ENCODE measurements at places on chromosomes 16 and 17.

DNA sequence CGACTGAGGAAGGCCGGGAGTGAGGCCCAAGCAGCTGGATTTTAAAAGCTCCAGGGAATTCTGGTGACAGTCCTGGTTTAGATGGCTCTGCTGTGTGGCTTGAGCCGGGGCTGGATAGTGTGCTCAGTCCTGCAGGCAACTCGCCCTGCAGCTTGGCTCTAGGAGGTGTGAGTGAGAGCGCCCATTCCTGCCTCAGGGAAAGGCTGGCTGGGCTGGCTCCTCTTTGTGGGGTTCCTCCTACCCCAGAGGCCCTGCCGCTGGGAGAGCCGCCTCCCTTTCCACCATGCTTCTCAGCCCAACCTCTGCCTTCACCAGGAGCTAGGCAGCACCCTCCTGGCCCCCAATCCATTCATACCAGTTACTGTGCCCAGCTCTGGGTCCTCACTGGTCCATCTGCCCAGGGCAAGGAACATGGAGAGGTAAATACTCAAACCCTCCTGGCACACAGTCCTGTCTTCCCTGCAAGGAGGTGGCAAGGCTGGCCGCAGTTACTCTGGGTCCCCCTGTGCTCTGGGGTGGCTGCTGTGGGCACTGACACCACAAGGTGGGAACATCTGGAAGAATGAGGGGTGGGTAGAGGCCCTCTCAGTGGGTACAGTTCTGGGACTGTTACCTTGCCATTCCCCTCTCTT, 47.1 kb downstream of the VAC14 start:
- no peak for DNase-seq

DNA sequence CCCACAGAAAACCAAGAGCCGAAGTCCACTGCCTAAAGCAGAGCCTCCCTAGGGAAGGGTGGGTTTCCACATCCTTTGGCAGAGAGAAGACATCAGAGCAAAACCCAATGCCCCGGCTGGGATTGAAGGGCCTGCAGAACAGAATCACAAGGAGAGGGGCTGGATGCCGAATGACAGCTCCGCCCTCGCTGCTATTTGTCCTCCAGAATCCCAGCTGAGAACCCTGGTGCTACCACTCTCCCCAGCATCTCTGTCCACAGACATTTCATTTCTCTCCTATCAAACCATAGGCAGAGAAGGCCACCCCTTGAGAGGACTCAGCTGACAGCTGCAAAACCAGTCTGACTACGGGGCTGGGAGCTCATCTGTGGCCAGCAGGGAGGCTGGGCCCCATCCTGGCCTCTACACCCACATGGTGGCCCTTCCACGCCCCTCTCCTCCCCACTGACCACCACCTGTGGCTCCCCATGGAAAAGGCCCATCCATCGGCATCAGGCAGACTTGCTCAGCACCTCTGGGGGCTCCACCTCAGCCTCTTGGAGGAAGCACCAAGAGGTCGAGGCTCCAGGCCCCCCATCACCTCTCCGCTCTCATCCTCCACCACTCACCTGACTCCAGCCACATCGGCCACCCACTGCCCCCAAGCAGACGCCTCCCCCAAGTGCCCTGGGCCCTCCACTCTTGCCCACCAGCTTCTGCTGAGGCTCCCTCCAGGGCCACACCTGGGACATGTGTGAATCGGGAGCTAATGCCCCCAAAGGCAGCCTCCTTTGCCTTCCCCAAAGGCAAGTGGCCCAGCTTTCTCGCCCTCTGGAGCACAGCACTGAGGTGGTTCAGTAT, 288.5 kb downstream of the C16orf95 start:
- DNase-seq = no peak

DNA sequence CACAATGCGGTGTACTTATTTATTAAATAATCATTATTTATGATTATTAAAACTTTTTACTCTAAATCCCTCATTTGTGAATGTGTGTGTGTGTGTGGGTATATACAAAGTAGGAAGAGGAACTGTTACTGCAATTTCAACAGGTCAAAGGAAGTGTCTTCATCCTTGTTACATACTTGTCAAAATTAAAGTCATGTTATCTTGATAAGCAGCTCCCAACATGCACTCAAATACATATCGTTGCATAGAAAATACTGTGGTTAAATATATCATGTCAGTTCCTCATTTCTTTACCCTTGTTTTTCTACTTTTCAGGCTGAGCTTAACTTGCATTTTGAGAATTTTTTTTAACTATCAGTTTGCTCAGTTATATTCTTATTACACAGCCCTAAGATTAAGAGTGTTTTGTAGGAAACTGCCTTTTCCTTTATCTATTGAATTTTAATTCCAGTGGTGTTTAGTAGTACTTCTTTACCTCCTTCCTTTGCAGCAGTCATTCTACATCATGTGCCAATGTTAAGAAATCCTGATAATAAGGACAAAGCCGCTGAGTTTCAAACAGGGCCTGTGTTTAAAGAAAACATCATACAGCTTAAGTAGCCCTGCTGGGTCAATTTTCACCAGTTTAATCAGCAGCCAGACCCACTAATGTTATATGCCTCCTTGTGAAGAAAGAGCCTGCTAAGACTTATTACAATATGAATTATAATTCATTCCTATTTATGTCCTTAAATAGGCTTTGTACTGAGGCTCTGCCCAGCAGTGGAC, 7.2 kb downstream of the EFCAB5 start:
- no peak for DNase-seq

DNA sequence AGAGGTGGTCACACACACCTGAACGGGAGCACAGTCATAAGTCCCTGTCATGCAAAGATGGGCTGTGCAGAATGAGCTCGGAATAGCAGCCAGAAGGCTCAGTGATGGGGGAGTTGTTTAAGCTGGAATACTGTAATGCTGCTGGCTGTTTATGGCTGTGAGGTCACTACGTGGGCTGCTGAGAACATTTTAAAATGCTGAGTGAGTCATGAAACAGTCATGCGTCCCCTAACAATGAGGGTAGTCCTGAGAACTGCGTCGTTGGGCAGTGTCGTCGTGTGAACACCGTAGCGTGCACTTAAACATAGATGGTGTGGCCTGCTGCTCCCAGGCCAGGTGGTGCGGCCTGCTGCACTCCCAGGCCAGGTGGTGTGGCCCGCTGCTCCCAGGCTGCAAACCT, 39.7 kb downstream of the TBCD start:
- DNase-seq = no peak

- DNase-seq = no peak
These were observed 2.3 kb upstream of the MAP2K3 start for GRCh38 chr17:21282231-21282630.

DNA sequence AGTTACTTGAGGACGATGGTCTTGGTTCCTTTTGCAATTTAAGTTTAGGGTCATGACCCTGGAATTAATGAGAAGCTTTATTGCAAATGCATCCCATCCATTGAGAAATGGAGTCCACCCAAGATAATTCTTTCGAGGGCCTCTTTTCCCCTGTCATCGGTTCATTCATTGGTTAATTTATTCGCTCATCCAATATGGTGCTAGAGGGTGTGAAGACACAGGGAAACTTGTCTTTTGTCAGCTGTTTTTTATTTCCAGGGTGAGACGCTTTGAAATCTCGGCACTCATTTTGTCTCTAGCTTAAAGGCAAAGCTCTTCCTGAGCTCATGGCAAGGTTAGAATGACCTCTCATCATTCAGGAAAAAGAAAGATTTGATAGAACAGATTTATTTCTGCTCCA, 464.2 kb upstream of the EEF2KMT start:
- no peak for DNase-seq

- DNase-seq = no peak
These were observed 1.0 kb upstream of the SIRT7 start for GRCh38 chr17:81918832-81919545.

GRCh38 chr16:8493972-8494371, 96.3 kb downstream of the TMEM114 start:
- no peak for DNase-seq

- DNase-seq = no peak
These were observed 392.3 kb downstream of the SLC39A11 start for GRCh38 chr17:72700226-72700625.

DNA sequence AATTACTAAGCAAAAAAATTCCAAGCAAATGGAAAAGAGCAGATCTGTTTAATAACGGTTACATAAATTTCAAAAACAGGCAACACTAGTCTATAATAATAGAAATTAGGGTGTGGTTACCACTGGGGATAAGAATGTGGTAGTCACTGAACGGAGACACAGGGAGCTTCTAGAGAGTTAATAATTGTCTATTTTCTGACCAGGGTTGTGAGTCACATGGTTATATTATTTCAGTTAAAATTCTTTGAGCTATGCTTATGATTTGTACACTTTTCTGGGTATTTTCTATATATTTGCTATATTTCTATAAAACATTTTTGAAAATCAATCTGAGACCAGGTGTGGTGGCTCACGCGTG, 433.9 kb upstream of the MAF start:
- DNase-seq = no peak

DNA sequence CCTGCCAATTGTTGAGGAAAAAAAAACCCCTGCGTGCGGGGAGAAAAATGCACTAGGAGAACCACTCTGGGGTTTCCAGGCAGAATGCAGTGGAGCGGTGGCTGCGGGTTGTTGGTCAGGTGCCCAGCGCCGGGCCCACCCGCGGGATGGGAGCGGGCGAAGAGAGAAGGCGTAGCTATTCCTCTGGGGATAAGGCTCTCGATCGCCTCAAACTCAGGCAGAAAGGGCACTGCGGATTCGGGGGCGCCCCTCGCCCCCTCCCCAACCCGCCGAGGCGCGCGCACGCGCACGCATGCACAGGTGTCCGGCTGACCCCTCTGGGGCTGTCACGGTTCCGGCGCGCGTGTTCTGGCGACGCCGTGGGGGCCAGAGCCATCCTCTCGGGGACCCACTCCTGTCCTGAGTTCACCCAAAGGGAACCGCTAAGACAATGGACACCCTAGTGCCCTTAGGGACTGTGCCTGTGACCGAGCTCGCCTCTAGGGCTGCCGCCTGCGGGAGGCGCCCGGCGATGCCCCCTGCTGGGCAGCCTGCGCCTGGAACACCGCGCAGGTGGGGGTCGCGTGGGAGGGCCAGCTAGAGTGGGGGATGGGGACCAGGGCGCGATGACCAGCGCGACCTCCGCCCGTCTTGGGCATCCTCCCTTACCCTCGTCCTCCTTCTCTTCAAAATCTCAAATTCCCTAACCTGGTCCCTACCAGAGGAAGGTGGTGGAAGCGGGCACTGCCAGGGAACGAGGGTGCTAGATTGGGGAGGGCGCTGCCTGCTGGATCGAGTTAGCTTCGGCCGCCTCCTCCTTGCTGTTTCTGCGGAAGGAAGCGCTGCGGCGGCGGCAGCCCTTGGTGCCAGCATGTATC, 14.4 kb upstream of the CBX8 start:
- DNase-seq = no peak

GRCh38 chr17:75518201-75518600, 1.9 kb downstream of the TSEN54 start:
- DNase-seq = no peak

DNA sequence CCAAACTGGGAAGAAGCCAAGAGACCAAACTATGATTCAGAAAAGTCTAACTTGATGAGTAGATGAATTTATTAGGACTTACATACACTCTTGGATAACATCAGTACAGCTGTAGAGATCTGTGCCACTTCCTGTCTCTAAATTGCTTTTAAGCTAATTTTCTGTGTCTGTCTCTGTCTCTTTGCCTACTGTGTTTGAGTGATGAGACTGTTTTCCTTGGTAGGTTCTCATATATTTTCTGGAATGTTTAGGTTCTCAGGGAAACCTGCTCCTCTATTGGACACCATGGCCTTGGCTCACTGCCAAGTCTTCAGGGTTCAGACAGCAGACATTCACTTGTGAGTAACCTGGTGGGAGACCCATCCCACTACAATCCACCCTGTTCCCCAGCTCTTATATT, 103.5 kb upstream of the KIF2B start:
- no peak for DNase-seq

GRCh38 chr17:36153895-36154610, 22.4 kb downstream of the TBC1D3B start:
- DNase-seq = no peak

DNA sequence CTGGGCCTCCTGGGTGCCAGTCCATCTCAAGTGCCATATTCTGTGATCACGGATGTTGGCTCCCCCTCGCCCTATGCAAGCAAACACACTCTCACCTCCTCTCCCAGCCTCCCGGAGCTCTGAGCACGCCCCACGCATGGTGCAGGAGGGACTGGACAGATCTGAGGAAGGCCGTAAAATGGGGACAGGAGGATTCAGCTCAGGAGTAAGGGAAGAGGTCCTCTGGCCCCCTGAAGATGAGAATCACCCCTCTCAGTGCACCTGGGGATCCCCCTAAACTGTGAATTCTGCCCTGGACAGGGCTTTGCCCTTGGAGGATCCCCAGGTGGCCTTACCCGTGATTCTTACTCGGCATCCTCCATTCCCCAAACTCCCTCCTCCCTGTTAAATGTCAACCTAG, 15.6 kb downstream of the TMEM186 start:
- DNase-seq = no peak

GRCh38 chr17:19933628-19934027, 44.0 kb downstream of the AKAP10 start:
- DNase-seq = no peak

- no peak for DNase-seq
These were observed 23.2 kb downstream of the NT5M start for GRCh38 chr17:17326275-17326875.

GRCh38 chr17:64355536-64356303, 34.9 kb downstream of the PECAM1 start:
- peak; percentile 66 for DNase-seq

DNA sequence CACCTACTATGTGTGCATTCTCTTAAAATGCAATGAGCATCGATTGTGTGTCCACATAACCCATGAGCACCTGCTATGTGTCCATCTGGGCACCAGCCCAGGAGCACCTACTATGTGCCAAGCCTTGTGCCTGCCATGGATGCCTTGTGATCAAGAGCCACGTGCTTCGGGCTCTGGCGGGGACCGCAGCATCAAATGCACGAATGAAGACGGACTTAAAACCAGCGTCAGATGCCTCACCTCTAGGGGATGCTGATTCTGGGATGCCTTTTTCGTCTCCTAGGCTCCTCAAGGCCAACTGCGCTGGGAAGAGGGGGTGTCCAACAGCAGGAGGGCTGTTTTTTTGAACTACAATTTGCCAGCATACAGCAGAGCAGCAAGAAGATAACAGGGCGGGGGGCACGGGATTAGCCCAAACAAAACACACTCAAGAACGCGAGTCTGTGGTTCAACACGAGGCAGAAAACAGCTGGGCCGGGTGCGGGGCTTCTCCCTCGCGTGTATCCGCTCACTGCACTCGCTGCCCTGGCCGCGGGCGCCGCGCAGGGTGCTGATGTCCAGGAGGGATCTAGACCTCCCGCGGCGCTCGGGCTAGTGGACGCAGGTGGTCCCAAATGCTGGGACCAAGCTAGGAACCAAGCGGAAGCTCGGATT, 1.2 kb upstream of the GLIS2 start:
- DNase-seq = peak; percentile 67

DNA sequence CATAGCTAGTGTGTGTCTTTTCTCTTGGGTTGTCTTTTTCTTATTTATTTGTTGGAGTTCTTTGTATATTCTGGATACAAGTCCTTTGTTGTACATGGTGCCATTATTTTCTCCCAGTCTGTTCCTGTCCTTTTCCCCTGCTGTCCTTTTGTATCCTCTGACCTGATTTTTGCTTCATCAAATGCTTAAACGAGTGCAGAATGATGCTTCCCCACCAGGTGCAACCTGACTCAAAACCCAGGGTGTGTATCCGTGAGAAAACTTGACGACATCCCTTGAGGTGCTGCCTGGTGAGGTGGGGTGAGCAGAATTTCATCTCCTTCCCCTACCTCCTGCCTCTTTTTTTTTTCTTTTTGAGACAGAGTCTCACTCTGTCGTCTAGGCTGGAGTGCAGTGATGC, 88.6 kb downstream of the NTN1 start:
- no peak for DNase-seq

All from activated CD8-positive, alpha-beta memory T cell treated with anti-CD3 and anti-CD28 coated beads, Interleukin-2, amount 50 U/mL, for 48 hours (primary cell).